HepG2 (cell line): ENCODE measurements at places on chromosomes 1 and 21. TPM values are rescaled to one million over a fixed set of nuclear protein-coding genes. Genes with fewer than 3 reads are reported as not detected.

Gene MRPL55
- polyA plus RNA-seq, result 58.6 and 74.8 TPM in 2 replicates

Gene CD52
- polyA plus RNA-seq, result 0.32 and 0.93 TPM in 2 replicates

DNA sequence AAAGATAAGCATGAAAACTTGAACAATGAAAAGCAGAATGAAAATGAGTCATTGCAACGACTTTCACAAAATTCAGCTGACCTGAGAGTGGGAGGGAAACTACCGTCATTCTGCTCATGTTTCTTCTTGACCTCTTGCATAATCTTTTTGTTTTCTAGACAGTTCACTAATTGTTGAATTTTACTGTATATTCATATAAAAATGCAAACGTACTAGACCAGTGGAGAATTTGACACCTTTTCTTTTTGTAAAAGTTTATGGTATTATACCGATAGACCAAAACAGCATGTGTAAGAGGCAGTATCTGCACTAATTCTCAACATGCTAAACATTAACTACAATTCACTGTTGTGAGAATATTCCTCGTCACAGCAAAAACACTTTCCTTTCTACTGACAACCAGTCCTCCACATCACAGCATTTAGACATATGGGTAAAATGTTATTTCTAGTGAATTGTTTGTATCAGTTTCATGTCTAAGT, 137.8 kb downstream of the GREM2 start:
- H3K4me1 ChIP-seq, result no peaks in the 10 kb centered on the region
- H3K27ac ChIP-seq, result no peak overlapping the region
- DNase-seq, result no peak
- H3K4me3 ChIP-seq, result no peak overlapping the region

Gene FCN3
- polyA plus RNA-seq, result not detected in 2 replicates

DNA sequence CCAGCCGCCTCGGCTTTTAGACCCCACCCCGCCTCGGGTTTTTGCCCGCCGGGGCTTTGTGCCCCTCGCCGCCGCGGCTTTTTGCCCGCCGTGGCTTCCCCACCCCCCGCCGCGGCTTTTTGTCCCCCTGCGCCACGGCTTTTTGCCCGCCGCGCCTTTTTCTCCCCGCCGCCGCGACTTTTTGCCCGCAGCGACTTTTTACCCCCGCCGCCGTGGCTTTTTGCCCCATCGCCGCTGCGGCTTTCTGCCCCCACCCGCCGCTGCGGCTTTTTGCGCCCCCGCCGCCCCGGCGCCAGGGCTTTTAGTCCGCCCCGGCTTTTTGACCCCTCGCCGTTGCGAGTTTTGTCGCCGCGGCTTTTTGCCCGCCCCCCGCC, 474.4 kb downstream of the FAM72C start:
- H3K4me1 ChIP-seq, result no peaks in the 10 kb centered on the region
- peak overlapping the region; percentile 33 for H3K4me3 ChIP-seq
- DNase-seq, result no peak
- H3K36me3 ChIP-seq, result no peaks in the 10 kb centered on the region
